ENCODE measurements at places on chromosomes 16 and 17.

DNA sequence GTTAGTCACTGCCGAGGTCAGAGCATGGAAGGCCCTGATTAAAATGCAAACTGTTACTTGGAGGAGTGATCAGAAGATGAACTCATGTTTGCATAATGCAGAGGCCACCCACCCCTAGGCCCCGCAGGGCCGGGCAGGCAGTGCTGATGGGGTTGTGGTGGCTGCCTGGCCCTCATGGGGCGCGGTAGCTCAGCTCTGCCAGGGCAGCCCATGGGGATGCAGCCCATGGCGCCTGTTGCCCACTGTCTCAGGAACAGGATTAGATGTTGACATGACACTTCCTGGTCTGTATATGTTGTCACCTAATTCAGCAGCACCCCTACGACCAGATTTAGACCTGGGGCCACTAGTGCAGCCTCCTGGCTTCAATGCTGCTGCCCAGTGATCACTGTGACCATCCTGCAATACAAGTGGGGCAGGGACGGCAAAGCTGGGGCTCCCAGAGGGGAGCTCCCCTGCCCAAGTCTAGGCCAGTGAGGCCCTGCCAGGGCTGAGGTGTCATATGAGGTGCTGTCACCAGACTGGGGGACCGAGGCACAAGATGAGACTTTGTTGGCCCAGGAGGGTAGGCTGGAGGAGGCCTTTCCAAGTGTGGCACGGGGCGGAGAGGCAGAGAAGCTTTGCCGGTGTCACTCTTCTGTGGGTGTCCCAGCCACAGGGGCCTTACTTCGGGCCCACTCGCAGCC, 49.1 kb downstream of the RAI1 start:
- no peak for DNase-seq

- no peak for DNase-seq
Measured at GRCh38 chr16:58658796-58659211, 25.8 kb downstream of the SLC38A7 start.

GRCh38 chr17:76709077-76709950, 1.5 kb downstream of the MXRA7 start:
- no peak for DNase-seq

GRCh38 chr16:29910819-29911675, 10.8 kb downstream of the ASPHD1 start:
- DNase-seq, result no peak

- DNase-seq, result no peak
Measured at GRCh38 chr16:86181526-86181925, 282.6 kb downstream of the IRF8 start.

DNA sequence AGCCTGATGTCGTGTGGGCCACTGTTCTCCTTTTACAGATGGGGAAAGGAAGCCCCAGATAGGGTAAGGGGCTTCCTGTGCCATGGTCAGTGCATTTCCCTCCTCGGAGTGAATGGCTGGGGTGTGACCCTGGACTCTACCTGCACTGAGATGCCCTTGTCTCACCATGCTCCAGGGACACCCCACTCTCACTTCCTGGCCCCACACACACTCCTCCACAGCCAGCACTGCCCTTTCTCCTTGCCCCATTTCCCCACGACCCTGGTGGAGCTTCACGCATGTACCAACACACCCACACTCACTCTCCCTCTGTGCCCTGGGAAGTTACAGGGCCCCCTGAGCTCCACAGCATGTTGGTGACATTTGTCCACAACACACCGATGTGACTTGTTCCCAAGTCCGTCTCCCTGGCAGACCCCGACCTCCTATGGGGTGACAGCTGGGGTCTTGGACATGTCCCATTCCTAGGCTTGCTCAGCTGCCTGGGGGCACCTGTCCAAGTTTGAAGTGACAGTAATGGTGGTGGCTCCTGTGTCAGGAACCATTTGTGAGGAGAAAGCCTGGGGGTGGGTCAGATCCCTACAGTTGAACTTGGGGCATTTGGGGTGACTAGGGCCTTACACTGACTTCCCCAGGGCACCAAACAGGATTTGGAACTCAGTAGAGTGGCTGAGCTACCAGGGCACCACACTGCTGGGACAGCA, 47.4 kb downstream of the PECAM1 start:
- no peak for DNase-seq

DNA sequence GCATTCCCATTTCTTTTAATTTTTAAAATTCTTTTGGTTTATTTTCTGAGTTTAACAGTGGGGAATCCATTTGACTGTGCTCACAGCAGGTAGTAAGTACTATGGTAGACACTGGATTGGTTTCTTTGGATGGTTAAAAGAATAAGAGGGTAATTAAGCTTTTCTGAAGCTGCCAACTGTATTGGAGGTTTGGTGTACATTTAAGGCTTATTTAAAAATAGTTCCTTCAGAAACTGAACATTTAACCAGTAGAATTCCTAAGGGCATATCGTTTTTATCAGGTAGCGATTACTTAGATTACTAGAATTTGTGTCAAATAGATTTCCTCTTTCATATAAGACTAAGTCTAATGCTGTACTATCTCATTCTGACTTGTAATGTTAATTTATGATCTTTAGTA, 162.4 kb downstream of the PPM1E start:
- no peak for DNase-seq

DNA sequence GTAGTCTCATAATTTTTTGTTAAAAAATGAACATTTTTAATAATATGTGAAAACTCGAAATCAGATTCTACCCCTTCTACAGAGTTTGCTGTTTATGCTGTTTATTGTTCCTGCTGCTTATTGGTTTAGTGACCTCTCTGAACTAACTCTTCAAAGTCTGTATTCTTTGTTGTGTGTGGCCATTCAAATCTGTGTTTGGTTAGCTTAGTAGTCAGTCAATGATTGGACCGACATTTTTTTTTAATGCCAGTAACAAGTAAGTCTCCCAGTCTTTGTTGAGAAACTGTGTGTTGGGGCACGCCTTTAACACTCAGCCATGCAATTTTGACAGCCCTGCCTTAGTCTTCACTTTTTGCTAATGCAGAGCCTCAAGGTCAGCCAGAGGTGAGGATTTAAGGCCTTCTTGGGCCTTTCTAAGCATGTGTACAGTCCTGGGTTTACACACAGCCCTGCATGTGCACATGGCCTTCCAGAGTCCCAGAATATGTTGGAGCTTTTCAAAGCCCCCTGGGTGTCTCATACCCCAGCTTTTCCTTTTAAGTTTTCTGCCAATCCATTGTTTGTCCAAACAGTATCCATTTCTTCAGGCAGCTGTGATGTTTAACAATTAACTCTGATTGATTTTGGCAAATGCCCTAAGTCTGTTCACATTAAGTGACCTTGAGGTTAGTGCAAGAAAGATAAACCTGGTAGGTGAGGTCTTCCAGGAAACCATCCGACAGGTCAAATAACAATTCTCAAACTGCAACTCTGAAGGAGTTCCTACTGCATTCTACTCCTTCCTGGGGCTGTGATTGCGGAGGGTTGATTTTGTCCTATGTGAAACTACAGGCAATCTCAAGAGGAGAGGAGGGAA, 389.3 kb downstream of the PMP22 start:
- no peak for DNase-seq

DNA sequence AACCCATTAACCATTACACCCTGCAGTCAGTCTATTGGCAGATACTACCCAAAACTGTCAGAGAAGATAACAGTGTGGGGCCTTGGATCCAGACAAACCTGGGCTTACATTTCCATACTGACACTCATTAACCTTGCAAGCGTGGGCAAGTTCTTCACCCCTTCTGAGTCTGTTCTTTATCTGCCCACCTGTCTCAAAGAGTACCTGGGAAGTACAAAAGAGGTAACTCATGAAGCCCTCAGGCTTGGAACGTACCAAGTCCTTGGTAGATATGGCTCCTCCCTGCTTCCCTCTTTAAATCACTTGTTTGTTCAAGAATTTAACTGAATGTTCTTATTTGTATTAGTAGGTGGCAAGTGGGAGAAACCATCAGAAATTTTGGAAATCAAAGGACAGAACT, 2.5 kb upstream of the IGSF6 start:
- DNase-seq, result no peak

DNA sequence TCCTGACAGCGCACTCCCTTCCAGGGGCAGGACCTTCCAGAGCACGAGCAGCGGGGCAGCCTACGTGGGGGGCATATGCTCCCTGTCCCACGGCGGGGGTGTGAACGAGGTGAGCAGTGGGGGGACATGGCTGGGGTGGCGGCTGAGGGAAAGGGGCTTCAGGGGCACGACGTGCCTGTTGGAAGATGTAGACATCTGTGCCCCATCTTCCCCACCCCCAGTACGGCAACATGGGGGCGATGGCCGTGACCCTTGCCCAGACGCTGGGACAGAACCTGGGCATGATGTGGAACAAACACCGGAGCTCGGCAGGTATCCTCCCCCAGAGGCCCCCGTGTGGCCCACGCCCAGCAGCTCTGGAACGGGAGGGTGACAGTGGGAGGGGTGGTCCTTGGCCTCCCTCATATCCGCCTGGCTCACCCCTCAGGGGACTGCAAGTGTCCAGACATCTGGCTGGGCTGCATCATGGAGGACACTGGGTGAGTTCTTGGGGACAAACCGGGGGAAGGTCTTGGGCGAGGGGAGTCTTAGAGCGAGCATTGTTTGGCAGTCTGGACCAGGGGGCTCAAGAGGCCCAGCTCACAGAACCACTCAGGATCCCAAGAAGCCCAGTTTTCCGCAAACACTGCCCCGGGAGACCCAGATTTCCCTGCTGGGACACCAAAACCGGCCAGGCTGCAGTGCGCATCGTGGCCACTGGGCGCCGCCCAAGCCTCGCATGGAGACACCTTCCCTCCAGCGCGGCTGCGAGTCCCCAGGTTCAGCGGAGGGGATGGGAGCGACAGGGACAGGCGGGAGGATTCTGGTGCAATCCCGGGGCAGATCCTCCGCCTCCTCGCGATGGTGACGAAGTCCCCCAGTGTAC, 15.7 kb downstream of the ADAM11 start:
- peak; percentile 76 for DNase-seq

DNA sequence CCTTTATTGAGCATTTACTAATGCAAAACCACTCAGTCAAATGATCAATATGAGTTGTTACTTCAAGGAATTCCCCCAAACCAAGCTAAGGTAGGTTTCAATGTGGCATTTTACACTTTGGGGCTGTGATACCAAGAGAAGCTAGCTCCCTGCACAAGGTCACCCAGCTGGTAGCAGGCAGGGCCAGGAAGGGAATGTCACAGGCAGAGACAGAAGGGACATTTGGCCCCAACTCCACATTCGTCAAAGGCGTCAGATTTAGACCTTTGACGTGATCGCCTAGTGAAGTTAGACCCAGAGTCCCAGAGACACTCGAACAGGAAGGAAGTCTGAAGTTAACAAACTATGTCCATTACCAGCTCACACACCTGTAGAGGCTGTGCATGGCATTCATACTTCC, 5.5 kb upstream of the SMG1 start:
- no peak for DNase-seq

- no peak for DNase-seq
Measured at GRCh38 chr17:75387771-75388170, 17.7 kb downstream of the GRB2 start.

Data from NCI-H526 (cell line).